ENCODE measurements at places on chromosomes 13 and 19.

- DNase-seq, result no peak
Observed at GRCh38 chr19:45526971-45527370, 19.7 kb downstream of the VASP start.

DNA sequence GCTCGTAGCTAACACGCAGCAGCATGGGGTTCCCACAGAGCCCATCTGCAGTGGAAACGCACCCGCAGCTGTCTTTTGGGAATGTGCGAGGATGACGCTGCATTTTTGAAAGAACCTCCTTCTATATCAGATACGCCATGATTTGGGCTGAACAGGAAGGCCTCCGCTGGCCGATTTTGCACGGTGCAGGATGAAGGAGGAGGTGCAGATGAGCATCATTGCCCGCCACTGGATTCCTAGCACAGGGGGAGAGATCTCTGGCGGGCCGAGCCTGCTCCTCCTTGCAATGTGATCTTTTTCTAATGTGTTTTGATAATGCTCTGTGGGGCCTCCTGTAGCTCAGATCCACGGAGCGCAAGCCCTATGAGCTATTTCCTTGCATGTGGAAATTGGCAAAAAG lies 55.5 kb downstream of the EFNB2 start:
- no peak for DNase-seq

- DNase-seq, result no peak
Observed at GRCh38 chr13:30881191-30881651, 24.9 kb upstream of the MEDAG start.

GRCh38 chr19:6270076-6270745 lies 9.6 kb downstream of the MLLT1 start:
- DNase-seq, result no peak

GRCh38 chr13:111850976-111851375 lies 216.0 kb upstream of the SOX1 start:
- no peak for DNase-seq

Measured in amniotic epithelial cell (primary cell).